ACHN (cell line): ENCODE measurements at places on chromosomes 2 and 18.

- peak; percentile 37 for DNase-seq
These were observed 22.3 kb downstream of the EFEMP1 start for GRCh38 chr2:55901322-55901721.

GRCh38 chr2:203673933-203674332 is 32.5 kb upstream of the CD28 start:
- DNase-seq, result no peak

DNA sequence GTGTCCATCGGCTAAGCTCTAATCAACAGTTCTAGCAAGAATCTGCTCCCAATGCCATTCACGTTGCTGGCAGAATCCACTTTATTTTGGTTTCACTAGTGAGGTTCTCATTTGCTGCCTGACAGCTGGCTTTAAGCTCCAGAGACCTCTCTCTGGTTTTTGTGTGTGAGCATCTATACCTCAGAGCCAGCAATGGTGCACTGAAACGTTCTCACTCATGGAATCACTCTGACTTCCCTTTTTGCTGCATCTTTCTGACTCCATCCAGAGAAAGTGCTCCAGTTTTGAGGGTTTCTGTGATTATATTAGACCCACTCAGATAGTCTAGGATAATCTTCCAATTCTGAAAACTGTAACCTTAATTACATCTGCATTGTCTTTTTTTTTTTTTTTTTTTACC is 596.6 kb downstream of the RNF144A start:
- DNase-seq, result no peak

GRCh38 chr2:24881623-24882022 is 38.4 kb downstream of the ADCY3 start:
- DNase-seq, result no peak

- DNase-seq, result no peak
These were observed 33.7 kb upstream of the C18orf32 start for GRCh38 chr18:49520661-49521145.

DNA sequence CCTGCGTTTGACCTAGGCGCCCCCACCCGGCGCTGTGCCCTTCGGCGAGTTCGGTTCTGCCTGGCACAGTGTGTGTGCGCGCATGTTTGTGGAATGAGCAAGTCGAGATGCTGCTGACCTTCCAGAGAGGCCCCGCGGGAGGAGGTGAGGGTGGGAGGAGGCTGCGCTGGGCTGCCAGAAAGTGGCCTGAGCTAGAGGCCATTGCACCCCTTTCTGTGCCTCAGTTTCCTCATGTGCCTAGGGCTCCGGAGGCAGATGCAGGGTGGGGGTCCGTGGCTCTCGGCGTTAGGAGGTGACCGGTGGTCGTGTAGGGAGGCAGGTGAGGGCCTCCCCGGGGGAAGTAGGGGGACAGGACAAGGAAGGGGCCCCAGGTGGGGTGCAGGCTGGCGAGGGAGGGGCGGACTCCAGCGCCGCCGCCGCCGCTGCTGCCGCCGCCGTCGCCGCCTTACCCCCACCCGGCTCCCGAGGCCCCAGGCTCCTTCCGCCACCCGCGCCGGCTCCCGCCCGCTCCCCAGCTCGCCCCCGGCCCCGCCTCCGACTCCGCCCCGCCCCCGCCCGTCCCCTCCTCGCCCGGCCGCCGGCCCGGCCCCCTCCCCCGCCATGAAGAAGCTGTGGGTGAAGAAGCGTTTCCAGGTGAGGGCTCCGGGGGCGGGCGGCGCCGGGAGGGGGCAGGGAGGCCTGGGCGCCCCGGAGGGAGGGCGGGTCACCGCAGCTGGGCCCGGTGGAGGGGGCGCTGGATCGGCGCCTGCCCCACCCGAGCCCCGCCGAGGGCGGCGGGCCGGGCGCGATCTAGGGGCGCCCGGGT is 7.0 kb downstream of the SPEG start:
- peak; percentile 71 for DNase-seq

DNA sequence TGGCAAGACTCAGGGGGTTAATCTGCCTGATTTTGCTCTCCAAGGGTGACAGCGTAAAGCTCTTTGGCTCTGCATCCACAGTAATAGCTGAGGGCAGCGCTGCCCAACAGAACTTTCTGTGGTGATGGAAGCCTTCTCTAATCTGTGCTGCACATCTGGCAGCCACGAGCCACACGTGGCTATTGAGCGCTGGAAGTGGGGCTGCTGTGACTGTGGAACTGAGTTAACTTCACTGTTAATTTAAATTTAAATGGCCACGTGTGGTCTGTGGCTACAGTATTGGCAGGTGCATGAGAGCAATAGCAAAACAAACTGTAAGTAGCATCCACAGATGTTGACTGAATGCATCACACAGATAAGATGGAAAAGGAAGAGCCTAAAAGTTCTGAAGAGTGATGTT is 47.3 kb upstream of the TMEM200C start:
- DNase-seq, result no peak

DNA sequence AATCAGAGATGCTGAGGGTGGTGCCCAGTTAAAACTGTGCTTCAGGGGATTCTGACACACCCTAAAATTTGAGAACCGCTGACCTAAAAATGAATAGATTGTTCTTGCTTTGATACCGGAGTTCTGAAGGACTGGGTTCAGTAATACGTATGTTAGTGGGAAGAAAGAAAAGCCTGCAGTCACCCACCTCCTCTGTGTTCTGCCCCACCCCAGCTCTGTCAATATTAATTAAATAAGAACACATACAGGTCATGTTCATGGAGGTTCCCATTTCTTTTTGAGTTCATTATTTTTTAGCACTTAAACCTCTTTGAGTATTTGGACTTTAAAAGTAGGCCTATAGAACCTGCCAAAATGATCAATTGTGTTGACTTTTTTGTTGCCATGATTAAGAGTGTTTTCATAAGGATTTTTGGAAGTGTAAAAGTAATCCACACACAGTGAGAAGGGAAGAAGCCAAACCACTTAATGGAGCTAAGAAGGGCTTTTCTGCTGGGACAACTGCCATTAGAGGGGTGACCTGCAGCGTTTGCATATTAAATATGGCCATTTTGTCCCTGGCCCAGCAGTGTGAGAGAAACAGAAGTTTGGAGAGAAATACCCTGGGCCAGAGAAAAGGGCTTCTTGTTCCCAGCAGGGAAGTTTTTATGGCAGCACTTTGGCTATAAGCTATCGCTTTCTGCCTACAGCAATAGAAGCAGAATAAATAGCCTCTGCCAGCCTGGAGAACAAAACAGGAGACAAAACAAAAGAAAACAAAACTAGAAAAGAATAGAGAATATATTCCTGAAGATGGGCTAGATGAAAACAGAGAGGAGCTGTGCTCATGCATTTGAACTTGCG is 80.7 kb upstream of the RNF152 start:
- DNase-seq, result no peak

GRCh38 chr18:45519411-45520280 is 95.6 kb upstream of the SLC14A2 start:
- no peak for DNase-seq

- DNase-seq, result no peak
These were observed 69.6 kb downstream of the SMC6 start for GRCh38 chr2:17683981-17684380.

GRCh38 chr2:227500301-227500630 is 28.3 kb downstream of the AGFG1 start:
- DNase-seq, result no peak

DNA sequence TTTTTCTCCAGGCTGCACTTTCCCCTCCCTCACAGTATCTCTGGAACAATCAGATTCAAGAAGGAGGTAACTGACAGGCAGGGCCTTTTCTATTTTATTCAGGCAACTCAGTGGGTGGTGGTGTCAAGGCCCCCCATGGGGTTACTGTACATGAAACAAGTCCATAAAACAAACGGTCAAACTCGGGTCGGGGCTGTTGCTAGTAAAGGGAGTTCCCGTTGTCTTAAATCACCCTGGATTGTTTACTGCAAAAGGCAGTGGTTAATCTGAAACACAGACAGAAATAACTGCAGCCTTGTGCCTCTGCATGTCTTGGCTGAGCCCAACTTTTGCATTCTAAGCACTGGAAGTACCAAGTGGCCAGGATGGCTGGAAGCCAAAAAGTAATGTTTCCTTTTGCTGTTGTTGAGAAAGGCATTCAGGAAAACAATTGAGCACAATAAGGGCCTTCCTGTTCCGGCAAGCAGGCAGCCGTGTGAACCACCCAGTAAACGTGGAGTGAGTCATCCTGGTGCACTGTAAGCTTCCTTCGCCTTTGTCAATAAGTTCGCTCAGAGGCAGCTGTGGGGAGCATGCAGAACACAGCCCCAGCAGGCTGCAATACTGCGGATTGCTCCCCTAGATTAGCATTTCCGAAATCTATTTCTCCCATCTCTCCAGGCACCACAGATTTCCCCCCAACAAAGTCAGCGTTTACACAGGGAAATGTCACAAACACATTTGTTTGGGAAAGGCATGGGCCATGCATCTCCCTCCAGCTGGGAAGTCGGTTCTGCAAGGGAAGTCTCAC is 149.6 kb downstream of the IRS1 start:
- DNase-seq, result no peak

DNA sequence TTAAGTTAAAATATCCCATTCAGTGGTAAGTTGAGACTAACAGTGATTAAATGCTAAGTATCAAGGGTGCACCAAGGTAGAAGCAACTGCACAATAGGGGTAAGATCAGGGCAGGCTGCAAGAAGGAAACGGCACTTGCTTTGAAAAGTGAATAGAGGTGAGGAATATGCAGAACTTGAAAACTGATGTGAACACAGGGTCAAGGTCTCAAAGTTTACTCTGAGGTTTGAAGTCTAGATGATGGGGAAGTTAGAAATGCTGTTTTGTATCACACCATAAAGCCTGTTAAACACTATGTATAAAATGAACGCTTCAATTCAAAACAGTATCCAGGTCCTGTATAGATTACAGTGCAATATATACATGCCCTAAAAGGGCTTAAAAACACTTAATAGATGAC is 50.8 kb downstream of the GRB14 start:
- DNase-seq, result no peak

- DNase-seq, result peak; percentile 99
These were observed 12.6 kb upstream of the KCMF1 start for GRCh38 chr2:84958135-84959059.

DNA sequence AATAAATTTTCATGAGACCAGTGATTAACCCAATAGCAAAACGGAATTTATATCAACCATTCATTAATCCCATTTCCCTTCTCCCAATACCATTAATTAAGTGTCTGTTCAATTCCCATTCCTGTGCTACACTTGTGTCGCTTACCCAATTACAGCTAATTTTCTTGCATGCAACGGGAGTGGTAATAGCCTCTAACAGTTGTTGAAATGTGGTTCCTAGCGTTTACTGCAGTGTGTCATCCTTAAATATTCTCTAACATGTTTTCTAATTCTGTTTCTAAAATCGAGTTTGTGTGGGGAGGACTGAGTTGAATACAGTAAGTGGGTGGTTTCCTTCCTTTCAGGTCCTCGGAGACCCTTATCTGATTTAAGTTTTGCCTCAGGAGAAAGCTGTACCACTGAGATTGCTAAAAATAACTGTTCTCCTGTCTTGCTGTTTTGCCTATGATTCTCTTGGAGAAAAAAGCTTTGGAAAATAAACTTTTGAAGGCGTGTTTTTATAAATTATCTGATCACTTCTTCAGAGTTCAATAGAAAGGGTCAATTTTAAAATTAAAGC is 59.3 kb upstream of the LRRTM1 start:
- DNase-seq, result no peak

DNA sequence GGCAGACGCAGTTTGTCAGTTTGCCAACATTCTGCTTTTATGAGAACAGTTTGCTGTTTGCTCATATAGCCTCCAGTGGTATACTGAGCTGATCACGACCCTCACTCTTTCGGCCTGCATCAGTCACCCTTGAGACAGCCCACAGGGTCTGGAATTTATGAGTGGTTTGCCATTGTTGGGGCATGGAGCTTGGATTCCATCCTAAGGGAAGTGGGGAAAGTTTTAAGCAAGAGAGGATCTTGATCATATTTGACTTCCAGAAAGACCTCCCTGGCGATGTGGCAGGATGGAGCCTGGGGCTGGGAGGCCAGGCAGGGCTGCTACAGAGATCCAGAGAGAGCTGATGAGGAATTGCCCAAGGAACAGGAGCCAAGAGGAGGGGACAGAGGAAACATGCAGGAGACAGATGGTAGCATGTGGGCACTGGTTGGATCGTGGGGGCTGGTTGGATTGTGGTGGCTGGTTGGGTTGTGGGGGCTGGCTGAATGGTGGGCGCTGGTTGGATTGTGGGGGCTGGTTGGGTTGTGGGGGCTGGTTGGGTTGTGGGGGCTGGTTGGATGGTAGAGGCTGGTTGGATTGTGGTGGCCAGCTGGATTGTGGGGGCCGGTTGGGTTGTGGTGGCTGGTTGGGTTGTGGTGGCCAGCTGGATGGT is 27.3 kb upstream of the GPR17 start:
- DNase-seq, result no peak

- DNase-seq, result no peak
These were observed 31.5 kb downstream of the ADNP2 start for GRCh38 chr18:80140455-80140985.

GRCh38 chr2:198890490-198890889 is 567.2 kb downstream of the SATB2 start:
- DNase-seq, result no peak

DNA sequence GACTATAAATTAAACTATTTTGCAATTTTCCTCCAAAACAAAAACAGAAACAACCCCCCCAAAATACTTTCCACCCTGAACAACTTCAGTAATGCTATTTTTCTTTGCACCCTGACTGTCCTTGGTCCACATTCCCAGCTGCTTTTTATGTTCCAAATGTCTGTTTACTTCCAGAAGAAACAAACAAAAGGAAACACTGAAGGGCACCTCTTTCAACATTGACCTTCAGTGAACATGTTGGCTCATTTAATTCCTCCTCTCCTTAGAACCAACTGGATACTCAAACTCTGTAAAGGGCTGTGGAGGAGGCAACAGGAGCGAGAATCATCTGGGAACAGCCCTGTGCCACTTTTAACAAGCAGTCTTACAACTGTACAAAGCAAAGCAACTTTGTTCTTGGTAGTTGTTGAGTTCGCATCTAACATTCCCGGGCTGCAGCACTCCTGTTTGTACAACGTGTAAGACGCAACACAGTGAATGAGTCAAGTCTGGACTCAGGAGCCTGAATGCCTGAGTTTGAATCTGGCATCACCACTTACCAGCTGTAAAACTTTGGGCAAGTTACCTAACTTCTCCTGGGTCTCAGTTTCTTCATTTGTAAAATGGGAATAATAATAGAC is 111.4 kb upstream of the GATA6 start:
- no peak for DNase-seq

DNA sequence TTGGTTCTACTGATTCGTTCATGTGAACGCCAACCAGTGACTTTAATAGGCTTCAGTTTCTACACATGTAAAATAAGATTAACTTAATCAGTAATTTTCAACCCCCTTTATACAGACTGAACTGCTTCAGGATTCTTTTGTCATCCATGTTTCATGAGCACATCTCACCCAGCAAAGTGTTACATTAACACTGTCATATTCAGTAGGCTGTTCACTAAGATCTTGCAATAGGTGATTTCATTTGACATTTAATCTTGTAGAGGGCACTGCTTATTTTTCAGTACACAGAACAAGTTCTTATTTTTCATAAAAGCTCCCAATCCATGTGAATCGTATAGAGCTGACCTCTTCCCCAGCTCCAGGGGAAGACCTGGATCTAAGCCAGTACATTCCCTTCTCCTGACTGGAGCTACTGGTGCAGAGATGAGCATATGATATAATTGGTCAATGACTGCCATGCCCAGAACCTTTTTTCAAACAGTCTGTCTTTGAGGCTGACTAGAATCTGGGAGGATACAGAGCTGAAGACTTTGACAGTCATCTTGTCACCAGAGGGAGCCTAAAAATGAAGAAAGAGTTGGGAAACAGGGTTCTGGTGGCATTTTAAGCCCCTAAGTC is 72.2 kb upstream of the CHRNA1 start:
- peak; percentile 94 for DNase-seq

GRCh38 chr2:40192864-40193669 is 258.8 kb downstream of the SLC8A1 start:
- DNase-seq, result peak; percentile 13
